ENCODE measurements at places on chromosomes 4 and X.

DNA sequence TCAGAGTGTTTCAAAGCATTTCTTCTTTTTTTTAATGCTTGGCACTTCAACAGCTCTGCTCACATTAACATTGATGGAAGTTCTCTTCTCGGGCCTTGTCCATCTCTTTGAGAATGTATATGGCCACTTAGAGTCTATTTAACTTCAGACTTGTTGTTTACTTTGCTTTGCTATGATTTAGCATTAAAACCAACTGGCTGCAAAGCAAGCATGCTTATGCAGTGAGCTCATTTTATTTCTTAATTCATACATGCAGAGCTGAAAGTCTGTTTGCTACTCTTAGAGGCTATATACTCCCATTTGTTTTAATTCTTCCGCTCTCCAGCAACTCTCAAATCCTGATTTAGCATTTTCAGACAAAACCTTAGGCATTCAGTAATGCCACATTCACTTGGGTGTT is 107.6 kb upstream of the PACRGL start:
- DNase-seq, result no peak

GRCh38 chrX:22366906-22367305 is 94.2 kb downstream of the CBLL2 start:
- DNase-seq, result no peak

DNA sequence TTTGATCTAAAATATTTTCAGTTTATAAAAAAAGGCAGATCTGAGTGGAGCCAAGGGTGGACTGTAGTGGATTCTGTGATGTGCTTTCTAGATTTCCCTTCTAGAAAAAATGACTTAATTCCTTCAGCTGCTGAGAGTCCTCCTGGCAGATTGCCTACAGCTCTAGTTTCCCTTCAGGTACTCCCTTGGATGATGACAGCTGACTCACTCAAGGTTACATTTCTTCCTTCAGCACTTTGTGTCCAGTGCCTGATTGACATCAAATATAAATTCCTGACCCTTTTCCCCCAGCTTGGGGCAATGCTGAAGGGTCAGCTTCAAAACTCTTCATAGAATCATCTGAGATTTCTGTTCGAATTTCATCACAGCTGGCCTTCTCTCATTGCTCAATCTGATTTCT is 161.7 kb downstream of the EMCN start:
- no peak for DNase-seq

DNA sequence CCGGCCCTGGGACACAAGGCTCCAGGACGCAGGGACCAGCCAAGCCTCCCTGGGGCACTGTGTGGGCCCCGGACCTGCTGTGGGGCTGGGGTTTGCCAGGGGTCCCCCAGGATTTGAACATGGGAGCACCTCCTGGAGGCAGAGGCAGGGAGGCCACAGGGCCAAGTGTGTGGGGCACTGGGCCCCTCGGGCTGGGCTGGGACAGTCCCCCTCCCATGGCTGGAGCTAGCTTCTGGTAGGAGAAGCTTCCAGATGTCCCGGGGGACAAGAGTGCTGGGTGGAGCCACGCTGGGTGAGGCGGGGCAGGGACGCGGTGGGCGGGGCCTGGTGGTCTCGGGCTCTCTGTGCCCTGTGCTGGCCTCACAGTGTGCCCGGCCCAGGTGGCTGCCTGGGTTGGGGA is 18.6 kb downstream of the FGFRL1 start:
- no peak for DNase-seq

- DNase-seq, result no peak
Measured at GRCh38 chrX:119692191-119693039, 553 bp downstream of the SEPTIN6 start.

DNA sequence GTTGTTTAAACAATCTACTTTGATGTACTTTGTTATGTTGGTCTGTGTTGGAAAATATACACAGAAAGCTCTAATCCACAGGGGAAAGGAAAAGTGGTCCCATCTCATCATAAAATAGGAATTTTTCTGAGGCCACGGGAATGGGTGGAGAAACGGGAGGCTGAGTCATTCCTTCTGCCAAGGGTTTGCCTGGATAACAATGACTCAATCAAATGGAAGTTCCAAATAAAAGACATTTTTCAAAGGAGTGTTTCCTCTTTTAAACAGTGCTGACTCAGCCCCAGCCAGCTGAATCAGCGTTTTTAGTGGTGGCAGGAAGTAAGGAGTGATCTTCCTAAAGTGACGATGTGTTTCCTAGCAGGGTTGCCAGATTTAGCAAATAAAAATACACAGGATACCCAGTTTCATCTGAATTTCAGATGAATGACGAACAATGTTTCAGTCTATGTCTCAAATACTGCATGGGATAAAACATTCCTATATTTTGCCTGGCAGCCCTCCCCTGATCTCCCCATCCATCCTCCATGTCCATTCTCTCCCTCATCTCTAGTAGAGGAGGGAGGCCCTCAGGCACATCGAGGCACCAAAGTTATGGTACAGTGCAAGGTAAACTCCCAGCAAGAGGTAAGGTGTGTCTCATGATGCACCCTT is 345.4 kb upstream of the GATB start:
- DNase-seq, result no peak

GRCh38 chr4:6727081-6727942 is 11.3 kb downstream of the BLOC1S4 start:
- no peak for DNase-seq

GRCh38 chr4:71008196-71008595 is 14.7 kb downstream of the DCK start:
- DNase-seq, result no peak

All from stimulated activated CD8-positive, alpha-beta memory T cell treated with anti-CD3 and anti-CD28 coated beads, Interleukin-12 subunit alpha, Interleukin-12 subunit beta, amount 100 ng/mL, for 1 hour (primary cell).